ENCODE measurements at places on chromosomes 16 and 17.

GRCh38 chr17:72240333-72240732 lies 119.5 kb downstream of the SOX9 start:
- DNase-seq, result no peak

DNA sequence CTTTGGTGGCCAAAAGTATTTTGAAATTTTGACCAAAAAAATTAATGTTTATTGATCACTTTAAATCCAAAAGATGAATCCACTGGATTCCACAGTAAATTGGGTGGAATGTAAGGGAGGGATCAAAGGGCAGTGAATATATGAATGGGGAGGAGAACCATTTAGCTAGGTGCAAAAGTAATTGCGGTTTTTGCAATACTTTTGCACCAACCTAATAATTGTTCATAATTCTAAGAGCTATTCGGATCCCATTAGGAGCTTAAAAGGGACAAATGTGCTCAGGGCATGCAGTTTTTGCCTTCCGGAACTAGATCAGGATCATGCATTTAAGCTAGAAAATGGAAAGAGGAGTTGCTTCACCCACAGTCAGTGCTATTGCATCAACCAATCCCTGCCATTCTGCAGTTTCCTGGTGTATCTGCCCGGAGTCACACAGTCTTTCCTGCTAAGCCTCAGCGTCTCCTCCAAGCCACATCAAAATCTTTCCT lies at the start of gene LPO:
Gene LPO (plus strand): TSS at position 438 of the 488 bp plus-strand sequence. CDS start 4,396 bp downstream, outside the sequence.
- DNase-seq, result no peak

DNA sequence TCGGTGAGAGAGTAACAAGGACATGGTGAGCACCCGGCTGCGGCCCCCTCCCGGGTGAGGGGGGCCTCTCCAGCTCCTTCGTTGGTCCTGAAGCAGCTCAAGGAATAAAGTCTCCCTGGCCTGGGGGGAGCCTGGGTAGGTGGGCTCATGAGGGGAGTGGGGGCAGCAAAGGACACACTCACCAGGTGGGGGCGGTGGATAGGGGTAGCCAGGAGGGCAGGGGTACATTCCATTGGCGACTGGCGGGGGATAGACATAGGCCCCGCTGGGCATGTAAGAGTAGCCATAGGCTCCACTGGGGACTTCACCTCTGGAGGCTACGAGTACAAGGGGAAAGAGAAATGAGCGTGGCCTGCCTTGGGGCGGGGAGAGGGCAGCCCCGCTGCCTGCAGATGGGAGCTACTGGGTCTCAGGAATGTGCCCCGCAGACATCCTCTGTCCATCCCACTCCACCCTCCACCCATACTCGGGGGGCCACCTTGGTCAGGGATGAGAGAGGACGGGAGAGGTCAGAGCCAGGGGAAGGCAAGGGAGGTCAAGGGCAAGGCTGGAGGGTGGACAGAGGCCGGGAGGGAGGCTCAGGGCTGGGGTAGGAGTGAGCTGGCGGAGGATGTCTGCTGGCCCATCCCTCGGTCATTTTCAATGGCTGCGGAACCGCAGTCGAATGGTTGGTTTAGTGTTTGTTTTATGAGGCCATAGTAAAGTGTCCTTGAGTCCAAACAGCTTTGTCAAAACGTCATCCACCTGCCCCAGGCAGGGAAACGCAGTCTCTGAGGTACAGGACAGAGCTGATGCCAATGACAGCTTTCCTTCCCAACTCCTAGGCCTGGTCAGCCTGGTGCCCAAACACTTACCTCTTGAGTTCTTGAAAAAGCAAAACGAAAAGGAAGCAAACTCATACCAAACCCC lies 3.7 kb upstream of the UNC13D start:
- no peak for DNase-seq

DNA sequence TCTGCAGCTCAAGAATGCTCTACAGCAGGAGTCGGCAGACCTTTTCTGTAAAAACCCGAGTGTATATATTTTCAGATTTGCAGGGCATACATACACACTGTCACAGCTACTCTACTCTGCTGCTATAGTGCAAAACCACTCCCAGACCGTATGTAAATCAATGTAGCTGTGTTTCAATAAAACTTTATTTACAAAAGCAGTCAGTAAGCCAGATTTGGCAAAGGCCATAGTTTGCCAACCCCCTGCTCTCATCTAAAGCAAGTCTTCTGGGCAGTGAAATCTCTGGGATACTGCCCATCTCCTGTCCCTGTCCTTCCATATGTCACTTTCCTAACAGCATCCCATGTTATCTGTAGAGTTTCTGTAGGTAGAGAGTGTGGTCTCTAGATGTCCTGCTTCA lies 57.2 kb upstream of the GSG1L start:
- no peak for DNase-seq

DNA sequence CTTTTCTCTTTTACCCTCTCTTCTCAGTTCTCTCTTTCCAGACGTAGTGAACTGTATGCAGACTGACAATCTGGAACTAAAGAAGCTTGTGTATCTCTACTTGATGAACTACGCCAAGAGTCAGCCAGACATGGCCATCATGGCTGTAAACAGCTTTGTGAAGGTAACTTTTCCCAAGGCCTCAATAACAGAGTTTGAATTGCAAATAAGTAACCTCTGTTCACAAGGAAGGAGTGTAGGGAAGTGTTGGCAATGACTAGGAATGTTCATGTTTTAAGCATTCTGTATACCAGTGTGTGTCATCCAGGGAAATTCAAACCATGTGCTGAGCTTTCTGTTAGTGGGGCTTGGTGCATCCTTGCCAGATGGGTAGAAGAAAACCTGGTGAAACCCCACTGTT lies 18.6 kb downstream of the AP2B1 start:
- DNase-seq, result no peak

DNA sequence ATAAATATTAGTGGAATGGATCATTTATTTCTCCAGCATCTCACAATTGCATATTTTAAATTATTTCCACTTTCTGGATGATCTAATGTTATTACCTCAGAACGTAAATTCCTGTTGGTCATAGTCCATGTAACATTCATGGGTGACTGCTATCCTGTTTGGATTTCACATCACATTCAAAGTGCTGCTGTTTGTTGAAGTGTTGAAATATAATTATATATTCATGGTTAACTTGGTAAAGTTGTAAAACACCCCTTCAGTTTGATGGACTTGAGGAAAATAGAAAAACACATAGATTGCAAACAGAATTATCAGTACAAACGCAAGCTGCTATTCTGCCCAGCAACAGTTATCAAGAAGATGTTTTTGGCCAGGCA lies 59.6 kb downstream of the TANGO6 start:
- DNase-seq, result no peak

DNA sequence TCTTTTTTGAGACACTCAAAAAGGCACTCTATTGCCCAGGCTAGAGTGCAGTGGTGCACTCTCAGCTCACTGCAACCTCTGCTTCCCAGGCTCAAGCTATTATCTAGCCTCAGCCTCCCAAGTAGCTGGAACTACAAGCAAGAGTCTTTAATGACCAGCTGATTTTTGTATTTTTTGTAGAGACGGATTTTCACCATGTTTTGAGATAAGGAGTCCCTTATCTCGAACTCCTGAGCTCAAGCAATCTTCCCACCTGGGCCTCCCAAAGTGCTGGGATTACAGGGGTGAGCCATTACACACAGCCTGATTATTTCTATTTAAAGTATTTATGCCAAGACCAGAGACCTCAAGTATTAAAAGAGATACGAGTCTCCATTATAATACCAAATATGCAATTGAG lies 566.1 kb upstream of the CA10 start:
- no peak for DNase-seq

GRCh38 chr17:2227025-2227699 lies 76.4 kb downstream of the SMG6 start:
- DNase-seq, result no peak

- DNase-seq, result no peak
These were observed 104.5 kb upstream of the CIBAR2 start for GRCh38 chr16:85216522-85217375.

DNA sequence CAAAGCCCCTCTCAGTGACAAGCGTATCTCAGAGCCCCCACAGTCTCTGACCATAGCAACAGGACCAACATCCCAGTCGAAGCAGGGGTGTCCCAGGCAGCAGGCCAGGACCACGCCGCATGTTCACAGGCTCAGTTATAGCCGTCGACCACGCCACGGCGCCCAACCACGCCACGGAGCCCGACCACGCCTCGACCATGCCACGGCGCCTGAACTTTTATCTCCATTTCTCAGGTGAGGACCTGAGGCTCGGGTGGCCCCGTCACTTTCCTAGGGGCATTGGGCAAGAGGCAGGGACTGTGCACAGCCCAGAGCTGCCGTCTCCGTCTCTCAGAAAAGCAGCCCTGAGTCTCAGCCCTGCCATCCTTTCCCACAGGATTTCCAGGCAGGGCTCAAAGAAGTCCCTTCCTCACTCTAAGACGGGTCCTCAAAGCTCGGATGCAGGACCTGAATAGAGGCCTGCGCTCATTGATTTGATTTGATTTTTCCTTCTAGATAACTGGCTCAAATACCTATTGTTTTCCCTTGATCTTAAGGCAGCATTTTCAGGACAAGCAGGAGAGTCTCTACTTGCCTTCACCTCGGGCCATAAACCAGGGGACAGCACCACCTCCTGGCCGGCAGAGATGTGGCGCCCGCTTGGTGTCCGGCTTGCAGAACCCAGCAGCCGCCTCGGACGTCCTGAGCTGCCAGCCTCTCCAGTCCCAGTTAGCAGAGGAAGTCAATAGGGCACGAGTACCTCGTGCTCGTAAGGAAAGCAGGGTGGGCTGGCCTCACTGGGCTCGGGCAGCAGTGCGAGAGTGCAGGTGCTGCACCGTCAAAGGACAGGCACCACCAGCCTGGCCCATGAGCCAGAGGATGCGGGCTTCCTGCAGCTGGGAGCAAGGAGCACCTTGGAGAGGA lies 38.8 kb downstream of the C16orf95 start:
- peak; percentile 32 for DNase-seq

DNA sequence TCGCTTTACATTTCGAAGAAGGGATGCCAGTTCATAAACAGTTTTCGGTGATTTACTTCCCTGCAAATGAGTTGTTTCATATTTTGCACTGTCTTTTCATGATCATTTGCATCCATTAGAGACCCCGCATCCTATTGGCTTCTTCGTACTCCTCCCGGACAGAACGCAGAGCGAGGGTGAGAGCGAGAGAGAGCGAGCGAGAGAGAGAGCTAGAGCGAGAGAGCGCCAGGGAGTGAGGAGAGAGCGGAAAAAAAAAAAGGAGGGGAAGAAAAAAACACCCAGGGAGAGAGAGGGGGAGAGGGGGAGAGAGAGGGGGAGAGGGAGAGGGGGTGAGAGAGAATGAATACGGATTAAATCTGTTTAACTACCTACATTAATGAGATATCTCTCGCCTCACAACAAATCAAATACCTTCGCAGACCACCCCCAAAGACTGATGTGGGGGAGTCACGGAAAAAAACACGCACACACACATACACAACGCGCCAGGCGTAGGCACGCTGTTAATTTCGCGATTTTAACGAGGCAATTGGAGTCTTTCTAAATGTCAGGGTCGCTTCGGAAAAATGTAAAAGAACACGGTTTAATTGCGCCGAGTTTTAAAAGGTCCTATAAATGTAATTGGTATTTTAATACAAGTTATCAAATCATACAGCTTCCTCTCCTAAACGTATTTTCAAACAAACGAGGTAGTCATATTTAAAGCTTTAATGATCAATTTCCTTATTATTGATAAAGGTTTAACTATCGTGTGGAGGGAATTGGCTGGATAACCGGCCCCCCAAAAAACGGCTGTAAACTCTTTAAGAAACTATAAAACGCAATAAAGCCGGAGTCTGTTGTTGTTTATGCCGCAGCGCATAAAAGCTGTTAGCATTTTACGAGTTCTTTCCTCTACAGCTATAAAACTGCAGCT lies at the start of gene HOXB8:
Gene HOXB8 (minus strand): TSS at position 246 of the 916 bp plus-strand sequence. CDS start 588 bp downstream, outside the sequence.
- DNase-seq, result no peak

GRCh38 chr16:31507617-31507928 lies 618 bp downstream of the RUSF1 start:
- no peak for DNase-seq

DNA sequence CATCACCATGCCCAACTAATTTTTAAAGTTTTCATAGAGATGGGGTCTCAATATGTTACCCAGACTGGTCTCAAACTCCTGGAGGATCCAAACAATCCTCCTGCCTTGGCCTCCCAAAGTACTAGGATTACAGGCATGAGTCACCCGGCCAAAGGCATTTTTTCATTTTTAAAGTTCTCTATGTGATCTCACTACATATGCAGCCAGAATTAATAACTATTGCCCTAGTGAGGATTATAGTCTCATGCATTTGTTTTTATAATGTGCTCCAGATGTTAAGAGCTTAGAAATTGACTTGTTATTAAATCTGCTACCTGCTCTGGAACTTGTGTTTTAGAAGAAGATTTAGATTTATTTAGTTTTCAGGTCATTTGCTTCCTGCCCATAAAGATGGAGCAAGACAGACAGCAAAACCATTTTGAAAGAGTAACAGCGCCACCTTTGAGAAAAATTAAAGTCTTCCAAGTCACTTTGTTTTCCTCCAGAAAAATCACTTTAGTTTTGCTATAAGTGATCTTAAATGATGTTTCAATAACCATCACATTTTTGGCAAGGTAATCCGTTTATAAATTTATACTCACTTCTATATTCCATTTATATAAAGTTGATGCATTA lies 79.5 kb downstream of the CA4 start:
- no peak for DNase-seq

DNA sequence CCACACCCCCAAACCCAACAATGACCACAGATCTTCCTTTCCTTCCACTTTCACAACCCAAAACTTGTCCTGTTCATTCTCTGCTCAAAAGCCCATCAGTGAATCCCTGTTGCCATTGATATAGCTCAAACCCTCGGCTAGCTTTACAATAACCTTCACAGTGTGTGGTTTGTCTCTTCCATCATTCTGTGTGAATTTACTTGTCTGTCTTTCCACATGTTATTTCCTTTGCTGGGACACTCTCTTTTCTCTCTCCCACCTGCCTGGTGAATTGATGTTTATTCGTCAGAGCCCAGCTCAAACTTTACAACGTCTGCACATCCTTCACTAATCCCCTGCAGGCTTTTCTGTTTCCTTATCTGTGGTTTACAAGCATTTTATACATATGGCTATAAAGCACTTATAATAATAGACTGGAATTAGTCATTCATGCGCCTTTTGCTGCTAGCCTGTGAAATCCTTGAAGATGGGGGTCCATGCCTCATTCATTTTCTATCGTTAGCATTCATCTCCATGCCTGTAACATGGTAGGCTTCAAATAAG lies 114.4 kb downstream of the CDH13 start:
- no peak for DNase-seq

GRCh38 chr17:45722161-45722560 lies 62.0 kb upstream of the CRHR1 start:
- no peak for DNase-seq

Measured in stimulated activated CD4-positive, alpha-beta T cell treated with anti-CD3 and anti-CD28 coated beads, Interleukin-4, amount 100 ng/mL, for 1 hour (primary cell).